ENCODE measurements at places on chromosomes 11 and 22. TPM values are rescaled to one million over a fixed set of nuclear protein-coding genes. Genes with fewer than 3 reads are reported as not detected.

DNA sequence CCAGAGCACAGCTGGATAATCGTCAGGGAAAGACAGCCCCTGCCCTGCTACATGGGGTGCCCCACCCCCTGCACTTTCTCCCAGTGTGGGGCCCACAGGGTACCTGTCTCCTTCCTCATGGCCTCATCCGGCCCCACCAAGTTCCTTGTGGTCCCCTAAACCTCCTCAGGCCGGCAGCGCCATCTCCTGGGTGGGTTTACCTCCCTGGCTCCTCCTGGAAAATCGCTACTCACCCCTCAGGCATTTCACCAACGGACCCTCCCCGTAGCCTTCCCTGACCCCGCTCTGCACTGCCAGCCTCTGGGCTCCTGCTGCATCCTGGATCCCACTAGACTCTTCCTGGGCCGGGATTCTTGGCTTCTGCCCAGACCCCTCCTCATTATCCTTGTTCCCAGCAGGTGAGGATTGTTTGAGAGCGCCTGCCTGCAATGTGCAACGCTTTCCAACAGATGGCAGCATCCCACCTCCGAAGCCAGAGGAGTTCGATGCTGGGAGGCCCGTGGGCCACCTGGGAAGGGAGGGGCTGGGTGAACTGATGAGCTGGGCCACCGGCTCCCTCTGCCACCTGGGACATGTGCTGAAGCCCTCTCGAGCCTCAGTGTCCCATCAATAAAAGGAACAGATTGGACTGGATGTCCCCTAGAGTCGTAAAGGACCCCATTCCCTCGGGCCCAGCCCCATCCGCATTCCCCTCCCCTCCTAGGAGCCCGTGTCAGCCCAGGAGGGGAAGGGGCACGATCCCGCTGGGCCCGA, 44.2 kb upstream of the TTLL12 start:
- DNase-seq, result peak; percentile 78

DNA sequence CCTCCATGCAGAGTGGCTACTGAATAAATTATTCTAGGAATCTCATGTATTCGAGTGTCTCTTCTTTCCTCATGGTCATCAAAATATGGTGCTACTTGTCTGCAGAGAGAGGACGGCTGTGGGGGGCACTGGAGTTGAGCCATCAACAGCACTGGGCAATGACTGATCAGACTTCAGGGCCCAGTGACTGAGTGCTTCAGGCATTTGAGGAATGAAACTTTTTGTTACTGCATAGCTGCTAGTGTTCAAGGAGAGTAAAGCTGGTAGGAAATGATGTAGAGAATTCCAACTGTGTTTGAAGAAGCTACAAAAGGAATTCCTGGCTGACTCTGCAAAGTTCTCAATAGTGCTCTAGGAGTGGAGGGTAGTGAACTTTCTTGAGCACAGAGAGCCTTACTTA, 277.7 kb downstream of the CADM1 start:
- no peak for DNase-seq

- no peak for DNase-seq
Measured at GRCh38 chr11:121958323-121958970, 157.6 kb downstream of the BLID start.

GRCh38 chr11:33040033-33040861, 875 bp downstream of the TCP11L1 start:
- no peak for DNase-seq

- no peak for DNase-seq
Measured at GRCh38 chr22:23031786-23032185, 38.5 kb upstream of the GNAZ start.

- DNase-seq, result peak; percentile 54
Measured at GRCh38 chr11:74466916-74467885, at the start of gene KCNE3. TSS of gene KCNE3 (minus strand) at chr11:74467549. CDS start at chr11:74457563, 9,986 bp downstream.

GRCh38 chr11:111476956-111477355, 35.2 kb downstream of the BTG4 start:
- DNase-seq, result no peak

DNA sequence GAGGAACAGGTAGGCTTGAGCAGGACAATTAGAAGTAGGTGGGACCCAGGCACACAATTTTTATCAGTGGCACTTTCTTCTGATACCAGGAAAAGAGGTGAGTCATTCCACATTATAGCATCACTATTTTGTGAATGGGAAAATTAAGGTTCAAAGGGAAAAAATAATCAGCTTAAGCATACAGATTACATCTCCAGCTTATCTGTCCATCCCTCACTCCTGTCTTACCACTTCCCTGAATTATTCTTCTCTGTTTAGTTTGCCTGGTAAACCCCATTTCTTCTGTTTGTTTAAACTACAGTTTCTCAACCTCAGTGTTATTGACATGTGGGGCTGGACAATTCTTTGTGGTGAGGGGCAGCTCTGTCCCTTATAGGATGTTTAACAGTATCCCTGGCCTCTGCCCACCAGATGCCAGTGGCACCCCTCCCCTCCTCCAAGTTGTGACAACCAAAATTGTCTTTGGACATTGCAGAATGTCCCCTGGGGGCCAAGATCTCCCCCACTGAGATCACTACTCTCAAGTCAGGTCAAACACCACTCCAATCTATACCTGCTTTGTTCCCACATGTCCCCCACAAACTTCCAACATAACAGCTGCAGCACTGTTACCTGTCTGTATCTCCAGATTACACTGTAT, 8.5 kb upstream of the XBP1 start:
- DNase-seq, result no peak

PNPLA5 gene
- not detected for total RNA-seq

TYR gene
- not detected for total RNA-seq

OR8G5 gene
- total RNA-seq, result not detected

SCGB1D1 gene
- total RNA-seq, result not detected

CNGA4 gene
- total RNA-seq, result not detected

SMTNL1 gene
- total RNA-seq, result not detected

TRPC6 gene
- 0.29 TPM for total RNA-seq

Data from heart left ventricle (tissue), 16 donors.